C1 segment of cervical spinal cord (tissue), 14 donors: ENCODE measurements at places on chromosomes 2 and 18.
A peak's percentile ranks its signal among the peaks of the same experiment; 100 is the strongest.

- no peak for DNase-seq
Observed at GRCh38 chr2:238336151-238336550, 15.8 kb downstream of the TRAF3IP1 start.

- no peak for DNase-seq
Observed at GRCh38 chr2:176492583-176492982, 223.3 kb downstream of the MTX2 start.

GRCh38 chr2:152481881-152482583 lies 147.1 kb downstream of the FMNL2 start:
- DNase-seq = no peak

DNA sequence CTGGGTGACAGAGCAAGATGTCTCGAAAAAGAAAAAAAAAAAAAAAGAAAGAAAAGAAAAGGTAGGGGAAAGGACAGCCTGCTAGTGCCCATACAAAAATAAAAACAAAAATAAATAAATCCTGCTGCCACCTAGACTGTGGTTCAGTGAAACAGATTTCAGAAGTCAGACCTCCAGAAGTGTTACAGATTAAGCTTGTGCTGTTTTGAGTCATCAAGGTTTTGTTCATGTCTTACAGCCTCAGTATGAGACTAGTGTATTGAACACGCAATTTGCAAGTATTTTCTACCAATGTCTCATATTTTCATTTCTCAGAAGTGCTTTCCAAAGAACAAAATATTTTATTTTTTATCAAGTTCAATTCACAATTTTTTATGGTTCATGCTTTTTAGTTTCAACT lies 720.4 kb upstream of the GYPC start:
- DNase-seq = no peak

DNA sequence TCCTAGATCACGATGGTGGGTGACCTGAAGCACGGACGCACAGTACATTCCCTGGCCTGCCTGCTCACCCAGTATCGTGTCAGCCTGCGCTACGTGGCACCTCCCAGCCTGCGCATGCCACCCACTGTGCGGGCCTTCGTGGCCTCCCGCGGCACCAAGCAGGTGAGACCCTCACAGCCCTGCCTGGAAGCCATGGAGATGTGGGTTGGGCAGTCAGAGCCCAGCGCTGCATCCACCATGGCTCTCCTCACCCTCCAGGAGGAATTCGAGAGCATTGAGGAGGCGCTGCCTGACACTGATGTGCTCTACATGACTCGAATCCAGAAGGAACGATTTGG lies 20.3 kb downstream of the SLC30A3 start:
- no peak for DNase-seq

GRCh38 chr2:75274936-75275335 lies 75.6 kb upstream of the TACR1 start:
- DNase-seq = no peak

DNA sequence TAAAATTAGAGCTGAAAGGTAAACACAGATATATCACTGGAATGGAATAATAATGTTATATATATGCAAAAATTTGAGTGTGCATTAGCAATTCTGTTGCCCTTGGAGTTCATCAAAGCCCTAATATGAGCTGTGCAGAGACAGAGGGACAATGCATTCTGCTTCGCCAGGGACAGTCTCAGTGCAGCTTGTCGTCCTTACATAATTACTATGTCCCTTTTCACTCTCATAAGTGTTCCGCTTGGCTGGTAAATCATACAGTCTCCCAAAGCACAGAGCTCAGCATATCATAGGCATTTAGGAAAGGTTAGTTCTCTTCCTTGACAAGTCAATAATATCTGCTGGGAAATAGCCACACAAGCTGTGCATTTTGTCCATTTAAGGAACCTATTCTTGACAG lies 30.7 kb downstream of the MAPK4 start:
- no peak for DNase-seq

DNA sequence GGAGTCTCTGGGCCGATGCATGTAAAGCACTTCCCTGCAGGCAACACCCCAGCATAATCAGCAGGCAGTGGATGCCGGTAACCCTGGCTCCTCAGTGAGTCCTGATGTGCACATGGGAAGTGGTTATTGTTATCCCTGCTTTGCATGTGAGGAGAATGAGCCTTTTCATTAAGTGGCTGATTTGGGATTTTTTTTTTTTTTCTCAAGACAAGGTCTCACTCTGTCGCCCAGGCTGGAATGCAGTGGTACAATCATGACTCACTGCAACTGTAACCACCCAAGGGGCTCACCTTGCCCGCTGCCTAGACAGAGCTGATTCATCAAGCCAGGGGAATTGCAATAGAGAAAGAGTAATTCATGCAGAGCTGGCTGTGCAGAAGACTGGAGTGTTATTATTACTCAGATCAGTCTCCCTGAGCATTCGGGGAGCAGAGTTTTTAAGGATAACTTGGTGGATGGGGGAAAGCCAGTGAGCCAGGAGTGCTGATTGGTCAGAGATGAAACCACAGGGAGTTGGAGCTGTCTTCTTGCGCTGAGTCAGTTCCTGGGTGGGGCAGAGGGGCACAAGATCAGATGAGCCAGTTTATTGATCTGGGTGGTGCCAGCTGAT lies 95.4 kb downstream of the SOCS6 start:
- DNase-seq = no peak

- no peak for DNase-seq
Observed at GRCh38 chr2:10004401-10004800, 38.9 kb upstream of the KLF11 start.

GRCh38 chr2:24579053-24579803 lies 88.2 kb downstream of the NCOA1 start:
- DNase-seq = no peak

- DNase-seq = no peak
Observed at GRCh38 chr2:129754421-129754820, 225.0 kb upstream of the RAB6C start.

GRCh38 chr2:13986119-13986720 lies 646.3 kb upstream of the LRATD1 start:
- DNase-seq = no peak

GRCh38 chr2:106561356-106561755 lies 74.2 kb downstream of the CD8B2 start:
- DNase-seq = no peak

DNA sequence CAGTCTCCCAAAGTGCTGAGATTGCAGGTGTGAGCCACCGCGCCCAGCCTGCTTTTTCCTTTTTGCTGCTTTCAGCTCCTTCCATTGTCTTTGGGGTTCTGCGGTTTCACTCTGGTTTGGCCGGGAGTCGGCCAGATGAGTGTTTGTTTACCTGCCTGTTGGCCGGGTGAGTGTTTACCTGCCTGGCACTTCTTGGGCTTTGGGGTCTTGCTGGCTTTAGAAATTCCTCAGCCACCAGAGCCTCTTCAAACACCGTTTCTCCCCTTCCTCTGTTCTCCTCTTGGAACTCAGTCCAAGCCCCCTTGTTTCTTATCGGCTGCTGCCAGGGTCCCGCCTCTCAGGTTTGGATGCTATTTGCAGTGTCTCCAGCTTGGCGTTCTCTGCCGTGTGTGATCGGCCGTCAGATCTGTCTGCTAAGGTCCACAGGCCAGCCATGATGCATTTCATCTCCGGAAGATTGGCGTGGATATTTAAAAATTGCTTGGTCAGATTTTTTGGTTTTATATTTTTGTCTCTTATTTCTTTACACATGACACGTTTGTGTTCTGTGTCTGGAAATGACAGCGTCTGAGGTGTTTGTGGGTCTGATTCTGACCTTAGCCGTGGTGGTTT lies 14.2 kb upstream of the GAL3ST2 start:
- no peak for DNase-seq

GRCh38 chr2:105437708-105438103 lies 38.9 kb upstream of the FHL2 start:
- no peak for DNase-seq

DNA sequence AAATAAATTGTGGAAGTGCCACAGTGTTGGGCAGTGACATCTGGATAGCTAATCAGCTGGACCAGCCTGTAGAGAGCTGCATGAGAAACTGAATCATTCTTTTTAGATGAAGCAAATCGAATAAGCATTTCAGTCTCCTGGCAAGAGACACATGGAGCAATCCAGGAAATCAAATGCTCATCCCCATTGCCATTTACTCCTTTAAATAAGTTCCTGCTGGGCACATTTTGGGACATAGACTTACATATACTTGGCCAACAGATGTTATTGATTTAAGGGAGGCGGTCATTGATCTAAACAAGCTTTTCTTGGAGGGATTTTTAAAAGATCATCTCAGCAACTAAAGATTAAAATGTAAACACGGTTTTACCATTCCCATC lies 307.1 kb downstream of the STK39 start:
- no peak for DNase-seq

- no peak for DNase-seq
Observed at GRCh38 chr2:207042841-207043240, 103.5 kb downstream of the CPO start.

DNA sequence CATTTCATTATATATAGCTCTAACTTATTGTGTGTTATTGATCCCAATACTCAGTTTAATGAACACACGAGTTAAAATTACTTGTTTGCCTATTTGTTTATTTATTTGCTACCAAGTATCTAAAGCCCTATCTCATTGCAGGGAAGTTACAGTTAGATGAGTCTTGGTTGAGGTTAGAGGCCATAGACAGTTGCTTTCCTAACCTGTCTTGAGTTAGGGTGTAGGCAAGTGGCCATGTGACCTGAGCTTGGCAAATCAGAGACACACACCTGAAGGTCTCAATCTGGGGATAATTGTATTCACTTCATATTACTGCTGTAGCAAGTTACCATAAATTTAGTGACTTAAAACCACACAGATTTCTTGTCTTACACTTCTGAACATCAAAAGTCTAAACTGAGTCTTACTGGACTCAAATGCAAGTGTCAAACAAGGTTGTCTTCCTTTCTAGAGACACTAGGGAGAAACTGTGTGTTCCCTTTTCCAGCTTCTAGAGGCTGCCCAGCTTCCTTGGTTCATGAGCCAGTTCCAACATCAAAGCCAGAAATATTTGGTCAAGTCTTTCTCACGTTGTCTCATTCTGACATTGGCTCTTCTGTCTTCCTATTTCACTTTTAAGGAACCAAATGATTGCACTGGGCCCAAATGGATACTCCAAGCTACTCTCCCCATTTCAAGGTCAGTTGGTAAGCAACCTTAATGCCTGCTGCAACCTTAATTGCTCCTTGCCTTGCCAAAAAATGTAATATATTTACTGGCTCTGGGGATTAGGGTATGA lies 39.7 kb downstream of the COL3A1 start:
- DNase-seq = no peak

GRCh38 chr18:13608791-13609532 lies 117.4 kb downstream of the FAM210A start:
- no peak for DNase-seq

DNA sequence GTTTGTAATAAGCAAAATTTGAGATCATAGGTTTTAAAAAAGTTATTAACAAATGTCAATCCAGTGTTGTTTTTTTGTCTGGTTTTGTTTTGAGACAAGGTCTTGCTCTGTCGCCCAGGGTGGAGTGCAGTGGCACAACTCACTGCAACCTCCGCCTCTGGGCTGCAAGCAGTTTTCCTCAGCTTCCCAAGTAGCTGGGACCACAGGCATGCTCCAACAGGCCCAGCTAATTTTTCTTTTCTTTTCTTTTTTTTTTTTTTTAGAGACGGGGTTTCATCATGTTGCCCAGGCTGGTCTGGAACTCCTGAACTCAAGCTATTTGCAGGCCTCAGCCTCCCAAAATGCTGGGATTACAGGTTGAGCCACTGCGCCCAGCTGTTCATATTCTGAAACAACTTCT lies 31.3 kb downstream of the GALNT3 start:
- DNase-seq = no peak

DNA sequence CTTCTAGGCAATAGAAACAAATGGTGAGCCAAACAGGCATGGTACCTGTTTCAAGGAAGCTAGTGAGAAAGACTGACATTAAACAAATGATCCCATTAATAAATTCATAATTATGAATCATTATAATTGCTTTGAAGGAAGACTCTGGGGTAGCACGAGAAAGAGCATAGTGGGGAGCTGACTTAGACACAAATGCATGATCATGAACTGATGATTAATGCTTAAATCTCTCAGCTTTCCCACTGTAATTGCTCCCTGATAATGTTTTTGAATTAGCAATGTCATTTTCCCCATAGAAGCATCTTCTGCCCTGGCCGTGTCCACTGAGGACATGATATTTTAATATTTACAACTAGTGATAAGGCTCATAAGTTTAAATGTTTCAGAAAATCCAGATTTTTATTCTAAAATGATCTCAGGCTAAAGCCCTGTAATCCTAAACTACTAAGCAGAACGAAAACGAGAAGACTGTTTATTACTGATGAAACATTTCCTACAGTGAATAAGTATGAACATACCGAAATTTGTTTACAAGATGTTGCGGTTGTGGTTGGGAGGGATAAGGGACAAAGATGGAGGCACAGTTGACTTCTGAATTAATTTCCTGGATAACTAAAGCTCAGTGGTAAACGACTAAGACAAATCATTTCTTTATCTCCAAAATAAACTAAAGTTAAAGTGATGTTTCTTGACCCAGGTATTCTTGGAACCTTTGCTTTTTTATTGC lies 47.3 kb upstream of the TACR1 start:
- no peak for DNase-seq

DNA sequence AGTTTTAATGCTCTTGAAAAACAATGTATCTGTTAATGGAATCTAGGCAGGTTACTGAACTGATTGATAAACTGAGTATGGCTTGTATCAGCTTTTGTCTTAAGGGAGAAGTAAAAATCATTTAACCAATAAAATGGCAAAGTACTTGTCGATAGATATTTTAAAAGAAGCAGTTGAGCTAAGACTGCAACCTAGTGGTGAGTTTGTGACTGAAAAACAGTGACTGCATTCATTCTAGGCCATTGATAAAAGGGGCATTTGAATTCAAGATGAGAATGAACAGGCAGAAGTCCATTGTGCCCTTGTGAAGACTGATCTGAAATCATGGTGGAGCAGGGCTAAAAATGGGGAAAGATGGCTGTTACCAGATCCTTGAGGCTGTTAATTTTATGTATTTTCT lies 59.4 kb upstream of the MSTN start:
- no peak for DNase-seq

DNA sequence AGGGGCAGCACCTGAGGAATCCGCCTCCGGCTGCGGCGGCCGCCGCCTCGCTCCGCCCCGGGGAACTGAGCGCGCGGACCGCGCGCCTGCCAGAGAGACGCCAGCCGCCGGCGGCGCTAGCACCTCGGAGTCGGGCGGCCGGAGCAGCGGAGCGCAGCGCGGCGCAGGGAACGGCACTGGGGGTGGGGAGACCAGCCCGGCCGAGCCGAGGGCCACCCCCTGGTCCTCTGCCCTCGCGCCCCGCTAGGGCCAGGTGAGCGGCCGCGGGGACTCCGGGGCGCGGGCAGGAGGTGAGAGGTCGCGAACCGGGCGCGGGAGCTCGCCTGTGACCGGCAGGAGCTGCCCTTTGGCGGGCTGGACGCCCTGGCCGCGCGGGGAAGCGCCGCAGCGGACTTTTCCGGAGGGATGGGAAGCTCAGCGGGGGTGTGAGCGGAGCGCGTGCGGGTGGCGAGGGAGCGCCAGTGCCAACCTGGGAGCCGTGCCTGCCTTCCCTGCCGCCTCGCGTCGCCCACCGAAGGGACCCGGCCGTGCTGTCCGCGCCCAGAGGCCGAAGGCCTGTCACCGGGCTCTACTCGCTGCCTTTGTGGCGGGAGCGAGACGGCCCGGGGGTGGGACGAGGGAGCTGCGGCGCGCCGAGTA lies at the start of gene GREB1L:
Gene GREB1L, plus strand, starts transcription at position 92 of the 639 bp plus-strand sequence. CDS start 141,287 bp downstream, outside the sequence.
- DNase-seq = peak; percentile 40

- no peak for DNase-seq
Observed at GRCh38 chr2:168210895-168211570, 36.4 kb downstream of the STK39 start.

- DNase-seq = no peak
Observed at GRCh38 chr2:230688490-230688889, 24.2 kb upstream of the CAB39 start.

GRCh38 chr2:72131371-72131891 lies 16.2 kb downstream of the CYP26B1 start:
- no peak for DNase-seq
